ENCODE measurements at places on chromosomes 12 and 14. TPM values are rescaled to one million over a fixed set of nuclear protein-coding genes. Genes with fewer than 3 reads are reported as not detected.

Gene DLST
- 114 TPM for total RNA-seq

Gene LRIG3
- total RNA-seq: 6.9 TPM

Gene TMEM30B
- total RNA-seq: not detected

Gene HOXC13
- total RNA-seq: not detected

Gene REP15
- total RNA-seq: 1.6 TPM

Gene EML5
- 2.1 TPM for total RNA-seq

Gene ARF3
- total RNA-seq: 162 TPM

Gene FOXN3
- 139 TPM for total RNA-seq

Gene ADAMTS20
- total RNA-seq: 7.0 TPM

Gene TAS2R9
- not detected for total RNA-seq

All from glutamatergic neuron (in vitro differentiated cells).